ENCODE measurements at places on chromosomes 12 and 14.

GRCh38 chr14:102854091-102854703, 68.3 kb upstream of the AMN start:
- no peak for DNase-seq

DNA sequence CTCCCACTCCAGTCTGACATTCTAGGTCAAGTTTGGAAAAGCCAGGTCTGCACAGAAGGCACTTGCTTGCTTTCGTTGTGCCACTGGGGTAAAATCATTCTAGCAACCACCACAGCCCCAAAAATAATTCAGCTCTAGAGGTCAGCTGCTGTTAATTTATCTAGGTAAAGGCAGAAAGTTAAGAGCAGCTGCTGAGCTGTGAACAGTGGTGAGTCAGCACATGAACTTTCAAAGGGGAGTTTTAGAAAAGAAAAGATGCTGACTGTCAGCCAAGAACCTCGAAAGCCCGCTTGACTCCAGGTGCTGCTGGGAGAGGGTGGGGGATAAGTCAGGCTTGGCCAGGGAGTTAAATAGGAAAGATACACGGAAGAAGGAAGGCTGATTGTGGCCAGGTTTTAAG, 12.7 kb downstream of the CCDC197 start:
- DNase-seq = no peak

DNA sequence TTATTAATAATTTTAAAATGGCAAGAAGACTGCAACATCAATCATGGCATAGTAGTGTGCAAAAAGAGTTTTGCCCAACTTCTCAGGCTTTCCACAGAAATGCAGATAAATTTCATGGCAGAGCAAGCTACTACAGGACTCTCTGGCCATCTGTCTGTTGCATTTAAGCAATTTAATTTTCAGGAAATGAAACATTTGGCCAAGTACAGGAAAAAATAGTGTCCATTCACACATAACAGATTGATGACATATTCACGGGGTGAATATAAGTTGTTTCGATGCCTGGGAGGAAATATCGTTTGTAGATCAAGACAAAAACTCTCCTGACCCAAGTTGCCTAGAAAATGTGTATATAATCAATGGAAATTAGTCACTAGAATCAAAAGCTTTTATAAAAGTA, 324.0 kb downstream of the PRKD1 start:
- DNase-seq = no peak

GRCh38 chr14:22282417-22282816, 306.6 kb downstream of the DAD1 start:
- no peak for DNase-seq

DNA sequence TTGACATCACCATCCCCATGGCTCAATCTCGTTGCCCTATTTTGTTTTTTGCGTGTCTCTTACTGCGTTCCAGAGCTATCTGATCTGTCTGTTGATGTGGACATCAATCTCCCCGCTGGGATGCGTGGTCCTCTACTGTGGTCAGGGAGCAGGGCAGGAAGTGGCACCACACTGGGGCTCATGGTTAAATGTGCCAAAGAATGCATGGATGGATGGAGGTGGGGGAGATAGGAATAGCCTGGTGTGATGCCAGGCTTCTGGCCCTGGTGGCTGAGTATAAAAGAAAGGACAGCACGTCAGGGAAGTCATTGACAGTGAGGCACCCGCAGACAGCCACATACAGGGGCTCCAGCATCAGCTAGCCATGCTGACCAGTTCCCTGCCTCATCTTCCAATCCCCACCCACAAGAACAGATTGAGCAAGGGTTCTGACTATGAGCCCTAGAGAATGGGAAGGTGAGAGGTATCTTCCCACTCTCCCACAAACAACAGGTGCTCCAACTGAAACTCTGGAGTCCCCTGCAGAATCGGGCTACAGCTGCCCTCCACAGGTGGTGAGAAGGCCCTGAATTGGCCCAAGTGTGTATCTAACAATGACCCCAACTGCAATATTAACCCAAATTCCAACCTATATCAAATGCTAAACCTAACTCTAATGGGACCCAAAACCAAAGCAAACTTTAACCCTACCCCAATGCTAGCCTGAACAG, 2.7 kb upstream of the BEGAIN start:
- DNase-seq = no peak

- no peak for DNase-seq
These were observed 38.0 kb upstream of the BCL7A start for GRCh38 chr12:121983536-121984210.

GRCh38 chr12:45663455-45663854, 66.1 kb upstream of the ARID2 start:
- no peak for DNase-seq

DNA sequence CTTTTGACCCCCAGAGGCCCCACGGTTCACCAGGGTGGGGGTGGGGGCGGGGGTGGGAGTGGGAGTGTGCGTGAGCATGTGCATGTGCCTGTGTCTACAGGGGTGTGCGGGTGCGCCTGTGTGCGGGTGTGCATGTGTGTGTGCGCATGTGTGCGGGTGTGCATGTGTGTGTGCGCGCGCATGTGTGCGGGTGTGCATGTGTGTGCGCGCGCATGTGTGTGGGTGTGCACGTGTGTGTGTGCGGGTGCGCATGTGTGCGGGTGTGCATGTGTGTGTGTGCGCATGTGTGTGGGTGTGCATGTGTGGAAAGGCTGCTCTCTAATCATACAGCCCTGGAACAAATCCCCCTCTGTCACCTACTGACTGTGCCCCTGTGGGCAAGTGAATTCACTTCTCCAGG, 38.8 kb downstream of the RFLNA start:
- DNase-seq = no peak

- DNase-seq = no peak
These were observed 108.2 kb downstream of the PRICKLE1 start for GRCh38 chr12:42481368-42481767.

GRCh38 chr12:15728118-15728598, 61.0 kb downstream of the EPS8 start:
- DNase-seq = no peak

DNA sequence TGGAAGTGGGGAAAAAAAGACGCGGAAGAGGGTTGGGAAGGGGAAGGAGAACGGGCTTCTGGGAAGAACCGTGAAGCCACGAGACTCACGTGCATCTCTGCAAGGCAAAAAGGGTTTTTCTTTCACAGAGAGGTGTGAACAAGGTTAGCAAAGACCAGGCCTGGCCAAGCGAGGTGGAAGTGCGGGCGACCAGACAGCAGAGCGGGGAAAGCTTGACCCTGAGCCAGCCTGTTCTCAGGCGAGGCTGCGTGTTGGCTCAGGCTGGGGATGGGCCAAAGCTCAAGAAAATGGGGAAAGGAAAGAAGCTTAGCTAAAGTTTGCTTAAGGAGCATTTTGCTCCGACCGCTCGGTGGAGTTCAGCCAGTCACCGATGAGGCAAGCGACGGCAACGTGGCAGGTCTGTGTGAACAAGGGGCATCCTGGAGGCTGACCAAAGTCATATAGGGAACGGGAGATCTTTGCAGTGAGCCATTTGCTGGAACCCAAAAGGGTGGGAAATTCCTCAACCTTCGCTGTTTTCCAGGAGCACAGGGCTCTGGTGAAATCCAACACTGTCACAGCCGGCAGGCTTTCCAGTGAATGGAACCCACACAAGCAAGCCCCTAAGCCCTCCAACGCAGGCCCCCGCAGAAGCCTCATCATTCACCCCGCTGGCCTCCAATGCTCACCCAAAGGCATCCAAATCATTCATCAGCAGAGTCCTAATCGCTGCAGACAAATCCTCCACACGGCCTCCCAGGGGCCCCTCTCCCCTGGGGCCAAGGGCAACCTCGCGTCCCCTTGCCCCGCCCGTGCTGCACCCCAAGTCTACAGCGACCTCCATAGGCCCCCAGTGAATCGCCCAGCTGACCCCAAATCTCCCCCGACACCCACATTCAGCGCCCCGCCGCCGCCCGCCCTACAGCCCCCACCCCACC, 754 bp downstream of the ZNF605 start:
- DNase-seq = no peak

DNA sequence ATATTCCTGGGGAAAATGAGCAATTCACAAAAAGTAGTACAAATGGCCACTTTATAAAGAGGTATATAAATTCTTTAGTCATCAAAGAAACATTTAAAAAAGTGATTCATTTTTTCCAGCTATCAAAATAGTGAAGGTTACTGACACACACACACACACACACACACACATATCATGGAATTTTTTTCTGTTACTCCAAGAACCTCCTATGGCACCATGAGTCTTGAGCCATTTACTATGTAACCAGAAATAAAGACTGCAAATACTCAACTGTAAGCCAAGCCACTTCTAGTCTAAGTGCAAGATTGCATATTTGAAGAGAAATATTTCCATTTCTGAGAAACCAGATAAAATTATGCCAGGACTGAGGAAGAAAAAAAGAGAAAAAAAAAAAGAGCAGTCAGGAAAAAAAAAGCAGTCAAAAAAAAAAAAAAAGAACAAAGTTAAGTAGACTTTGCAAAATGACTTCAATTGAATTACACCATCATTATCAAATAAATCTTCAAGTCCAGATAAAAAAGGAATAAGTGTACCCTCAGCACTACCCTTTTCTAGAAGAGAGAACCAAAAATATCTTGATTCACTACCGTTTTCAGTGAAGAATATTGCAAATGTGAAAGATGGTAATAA, 275.7 kb downstream of the DAD1 start:
- DNase-seq = no peak

GRCh38 chr14:102079700-102079979, 7.2 kb downstream of the HSP90AA1 start:
- no peak for DNase-seq

DNA sequence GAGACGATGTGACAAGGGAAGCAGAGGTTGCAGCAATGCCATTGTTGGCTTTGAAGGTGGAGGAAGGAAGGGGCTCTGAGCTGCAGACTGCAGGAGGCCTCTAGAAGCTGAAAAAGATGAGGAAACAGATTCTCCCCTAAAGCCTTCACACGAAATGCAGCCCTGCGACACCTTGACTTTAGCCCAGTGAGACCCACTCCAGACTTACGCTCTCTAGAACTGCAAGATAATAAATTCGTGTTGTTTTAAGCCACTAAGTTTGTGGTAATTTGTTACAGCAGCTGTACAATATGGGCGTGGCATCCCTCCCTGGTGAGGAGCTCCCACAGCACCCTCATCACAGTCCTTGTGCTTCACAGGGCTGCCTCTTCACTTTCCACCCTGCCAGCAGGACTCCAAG, 53.2 kb downstream of the GOLGA5 start:
- no peak for DNase-seq

- DNase-seq = no peak
These were observed 146.8 kb downstream of the TTLL5 start for GRCh38 chr14:75807667-75808360.

DNA sequence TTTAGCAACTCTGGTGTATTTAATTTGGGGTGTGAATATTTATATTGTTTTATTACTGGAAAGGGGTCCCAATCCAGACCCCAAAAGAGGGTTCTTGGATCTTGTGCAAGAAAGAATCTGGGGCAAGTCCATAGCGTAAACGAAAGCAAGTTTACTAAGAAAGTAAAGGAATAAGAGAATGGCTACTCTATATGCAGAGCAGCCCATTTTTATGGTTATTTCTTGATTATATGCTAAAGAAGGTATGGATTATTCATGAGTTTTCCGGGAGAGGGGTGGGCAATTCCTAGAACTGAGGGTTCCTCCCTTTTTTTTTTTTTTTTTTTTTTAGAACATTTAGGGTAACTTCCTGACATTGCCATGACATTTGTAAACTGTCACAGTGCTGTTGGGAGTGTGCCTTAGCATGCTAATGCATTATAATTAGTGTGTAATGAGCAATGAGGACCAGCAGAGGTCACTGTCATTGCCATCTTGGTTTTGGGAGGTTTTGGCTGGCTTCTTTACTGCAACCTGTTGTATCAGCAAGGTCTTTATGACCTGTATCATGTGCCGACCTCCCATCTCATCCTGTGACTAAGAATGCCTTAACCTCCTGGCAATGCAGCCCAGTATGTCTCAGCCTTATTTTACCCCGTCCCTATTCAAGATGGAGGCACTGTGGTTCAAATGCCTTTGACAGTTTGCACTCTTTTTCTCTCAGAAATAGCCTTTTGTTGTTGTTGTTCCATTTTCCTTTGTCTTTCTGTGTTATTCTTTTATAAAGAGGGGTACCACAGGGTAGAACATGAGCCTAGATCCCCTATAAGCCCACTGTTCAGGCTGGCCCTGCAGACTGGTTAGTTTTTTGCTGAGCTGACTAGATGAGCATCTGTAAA, 75.5 kb upstream of the DCD start:
- peak; percentile 43 for DNase-seq

DNA sequence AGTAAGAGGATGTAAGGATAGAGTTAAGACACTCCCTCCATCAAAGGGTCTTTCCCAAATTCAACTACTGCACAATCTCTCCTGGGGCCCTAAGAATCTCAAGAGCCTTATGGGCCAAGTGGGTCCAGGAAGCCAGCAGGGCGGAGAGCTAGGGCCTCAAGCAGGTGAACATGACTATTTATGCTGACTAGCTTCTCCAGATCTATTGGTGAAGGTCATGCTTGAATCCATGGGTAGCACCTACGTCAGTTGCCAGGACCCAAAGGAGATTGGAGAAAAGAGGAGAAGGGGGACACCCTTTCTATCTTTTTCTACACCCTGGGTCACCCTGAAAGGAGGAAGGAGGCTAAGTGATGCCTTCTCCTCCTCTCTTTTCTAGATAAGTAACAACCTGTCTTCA, 534.2 kb upstream of the MIS18BP1 start:
- no peak for DNase-seq

DNA sequence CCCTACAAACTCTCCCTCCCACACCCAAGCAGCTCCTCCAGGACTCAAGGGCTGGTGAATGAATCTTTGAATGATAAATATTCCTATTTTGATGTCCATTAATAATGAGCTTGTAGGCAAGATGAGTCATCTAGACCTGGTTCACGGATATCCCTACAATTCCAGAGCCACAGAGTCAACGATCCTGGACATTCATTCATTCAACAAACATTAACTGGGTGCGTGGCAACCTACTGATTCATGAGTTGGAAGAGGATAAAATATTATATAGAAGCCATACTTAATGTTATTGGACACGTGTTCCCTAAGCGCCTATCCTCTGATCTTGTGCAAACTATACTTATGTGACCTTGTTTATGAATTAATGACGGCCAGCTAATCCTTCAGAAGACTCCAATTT, 420 bp upstream of the OTUB2 start:
- no peak for DNase-seq

GRCh38 chr12:127284021-127284420, 982.9 kb upstream of the TMEM132C start:
- DNase-seq = no peak

DNA sequence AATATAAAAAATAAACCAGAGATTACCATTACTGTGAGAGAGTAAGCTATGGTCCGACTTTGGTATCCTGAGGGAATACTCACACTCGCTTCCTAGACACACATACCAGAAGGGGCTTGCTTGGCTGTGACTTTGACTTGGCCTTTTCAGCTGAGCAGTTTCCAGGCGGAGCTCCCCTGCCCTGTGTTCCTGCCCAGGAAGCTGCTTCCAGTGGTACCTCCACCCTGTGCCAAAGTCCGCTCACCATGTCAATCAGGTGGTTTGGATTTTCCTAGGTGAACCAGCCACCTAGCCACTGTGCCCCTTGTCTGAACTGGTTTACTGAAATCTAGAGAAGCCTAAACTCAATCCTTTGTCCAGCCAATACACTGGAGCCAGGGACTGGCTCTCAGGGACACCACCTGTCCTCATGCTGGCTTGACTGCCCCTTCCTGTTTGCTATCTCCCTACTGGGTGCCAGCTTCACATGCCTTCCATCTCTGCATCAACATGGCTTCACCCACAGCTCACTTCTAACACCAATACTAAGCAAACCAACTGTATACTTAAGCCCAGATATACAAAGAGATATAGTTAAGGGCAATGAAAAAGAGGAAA, 28.6 kb downstream of the MAX start:
- DNase-seq = no peak

GRCh38 chr12:92573104-92573503, 129.7 kb upstream of the PLEKHG7 start:
- no peak for DNase-seq

- no peak for DNase-seq
These were observed 15.3 kb upstream of the BDKRB2 start for GRCh38 chr14:96189281-96189711.
